ENCODE measurements at places on chromosomes 16 and 17. TPM values are rescaled to one million over a fixed set of nuclear protein-coding genes. Genes with fewer than 3 reads are reported as not detected.

DNA sequence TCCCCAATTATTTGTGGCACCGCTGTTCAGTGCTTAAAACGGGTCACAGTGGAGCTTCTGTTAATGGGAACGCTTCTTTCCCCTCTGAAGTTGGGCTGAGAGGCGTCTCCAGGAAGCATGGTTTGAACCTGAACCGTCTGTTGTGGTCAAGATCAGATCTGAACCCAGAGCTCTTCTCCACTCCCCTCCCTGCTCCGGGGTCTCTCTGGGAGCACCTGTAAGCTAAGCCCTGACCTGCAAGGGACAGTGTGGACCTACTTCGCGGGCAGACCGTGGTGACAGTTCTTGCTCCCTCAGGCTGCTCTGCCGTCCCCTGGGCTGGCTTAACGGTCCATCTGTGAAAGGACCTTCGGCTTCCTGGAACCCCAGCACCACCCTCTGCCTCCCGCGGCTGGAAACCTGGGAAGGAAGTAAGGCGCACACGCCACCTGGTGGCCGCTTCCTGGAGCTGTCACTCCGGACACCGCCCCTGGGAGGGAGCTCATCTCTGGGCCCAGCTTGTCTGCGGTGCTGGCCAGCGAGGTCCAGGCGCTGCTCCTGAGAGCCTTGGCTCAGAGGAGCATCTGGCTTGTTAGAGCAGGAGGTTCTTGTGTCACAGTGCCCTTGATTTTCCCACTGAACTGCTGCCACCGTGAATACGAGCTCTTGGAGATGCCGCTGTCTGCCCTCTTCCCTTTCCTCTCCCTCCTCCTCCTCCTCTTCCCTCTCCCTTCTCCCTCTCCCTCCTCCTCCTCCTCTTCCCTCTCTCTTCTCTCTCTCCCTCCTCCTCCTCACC, 518.5 kb upstream of the EEF2KMT start:
- peak; percentile 43 for ATAC-seq

DNA sequence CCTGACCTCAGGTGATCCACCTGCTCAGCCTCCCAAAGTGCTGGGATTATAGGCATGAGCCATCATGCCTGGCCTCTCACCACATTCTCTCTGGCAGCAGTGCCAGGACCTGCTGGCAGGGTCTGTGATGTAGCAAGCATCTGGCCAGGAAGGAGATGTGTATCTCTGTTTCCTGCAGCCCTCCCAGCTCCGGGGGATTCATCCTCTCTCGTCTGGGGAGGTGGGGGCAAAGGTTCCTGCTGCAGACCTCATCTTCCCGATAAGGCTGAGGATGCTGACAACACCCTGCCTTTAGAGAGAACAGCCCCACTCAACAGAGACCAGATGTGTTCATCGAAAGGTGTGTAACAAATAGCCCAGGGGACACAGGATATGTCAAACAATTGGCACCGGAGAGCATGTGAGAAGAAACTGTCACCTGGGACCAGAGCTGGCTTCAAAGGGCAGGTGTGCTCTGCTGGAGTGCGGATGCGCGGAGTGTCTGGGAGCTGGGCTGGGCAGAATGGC, 54.8 kb upstream of the SEC14L1 start:
- ATAC-seq = no peak

GRCh38 chr17:70109497-70109896, 34.5 kb downstream of the KCNJ16 start:
- no peak for ATAC-seq

DNA sequence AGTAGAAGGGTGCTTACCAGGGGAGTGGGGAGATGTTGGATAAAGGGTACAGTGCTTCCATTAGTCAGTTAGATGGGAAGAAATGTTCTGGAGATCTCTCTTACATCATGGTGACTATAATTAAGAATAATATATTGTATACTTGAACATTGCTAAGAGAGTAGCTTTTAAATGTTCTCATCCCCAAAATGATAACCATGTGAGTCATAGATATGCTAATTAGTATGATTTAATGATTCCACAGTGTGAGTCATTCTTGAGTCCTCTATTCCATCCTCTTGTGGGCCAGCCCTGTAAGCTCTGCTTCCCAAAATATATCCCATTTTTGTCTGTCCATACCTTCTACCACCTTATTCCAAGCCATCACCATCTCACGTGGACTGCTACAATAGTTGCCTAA, 80.6 kb upstream of the CDH11 start:
- no peak for ATAC-seq

- ATAC-seq = no peak
Observed at GRCh38 chr17:33091271-33091670, 99.6 kb downstream of the SPACA3 start.

- ATAC-seq = no peak
Observed at GRCh38 chr17:66549311-66549704, 246.9 kb downstream of the PRKCA start.

The OR1A1 gene
- 0.23 TPM for total RNA-seq

DNA sequence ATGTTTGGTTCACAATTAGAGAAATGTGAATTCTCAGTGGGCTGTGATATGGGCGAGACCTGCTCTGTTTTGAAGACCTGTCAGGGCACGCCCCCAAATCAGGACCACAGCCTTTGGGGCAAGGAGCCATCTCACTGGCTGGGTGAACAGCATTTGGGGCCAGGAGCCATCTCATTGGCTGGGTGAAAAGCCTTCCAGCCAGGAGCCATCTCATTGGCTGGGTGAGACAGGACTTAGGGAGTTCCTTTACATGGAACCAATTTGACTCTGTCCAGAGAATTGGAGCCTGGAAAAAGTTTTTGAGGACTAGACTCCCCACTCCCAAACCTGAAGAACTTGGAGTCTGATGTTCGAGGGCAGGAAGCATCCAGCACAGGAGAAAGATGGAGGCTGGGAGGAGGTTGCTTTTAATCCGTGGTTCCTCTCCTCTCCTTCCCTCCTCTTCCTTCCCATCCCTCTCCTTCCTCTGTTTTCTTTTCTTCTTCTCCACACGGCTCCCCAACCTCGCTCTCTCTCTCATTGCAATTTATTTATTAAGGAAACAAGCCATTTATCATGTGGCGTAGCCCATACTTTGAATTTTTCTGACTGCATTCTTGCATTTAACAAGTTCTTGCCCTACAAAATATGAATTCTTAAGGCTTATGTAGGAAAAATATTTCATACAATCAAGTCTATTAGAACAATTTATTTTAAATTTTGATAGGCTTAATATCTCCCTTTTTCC, 19.7 kb downstream of the FOXL1 start:
- no peak for ATAC-seq

DNA sequence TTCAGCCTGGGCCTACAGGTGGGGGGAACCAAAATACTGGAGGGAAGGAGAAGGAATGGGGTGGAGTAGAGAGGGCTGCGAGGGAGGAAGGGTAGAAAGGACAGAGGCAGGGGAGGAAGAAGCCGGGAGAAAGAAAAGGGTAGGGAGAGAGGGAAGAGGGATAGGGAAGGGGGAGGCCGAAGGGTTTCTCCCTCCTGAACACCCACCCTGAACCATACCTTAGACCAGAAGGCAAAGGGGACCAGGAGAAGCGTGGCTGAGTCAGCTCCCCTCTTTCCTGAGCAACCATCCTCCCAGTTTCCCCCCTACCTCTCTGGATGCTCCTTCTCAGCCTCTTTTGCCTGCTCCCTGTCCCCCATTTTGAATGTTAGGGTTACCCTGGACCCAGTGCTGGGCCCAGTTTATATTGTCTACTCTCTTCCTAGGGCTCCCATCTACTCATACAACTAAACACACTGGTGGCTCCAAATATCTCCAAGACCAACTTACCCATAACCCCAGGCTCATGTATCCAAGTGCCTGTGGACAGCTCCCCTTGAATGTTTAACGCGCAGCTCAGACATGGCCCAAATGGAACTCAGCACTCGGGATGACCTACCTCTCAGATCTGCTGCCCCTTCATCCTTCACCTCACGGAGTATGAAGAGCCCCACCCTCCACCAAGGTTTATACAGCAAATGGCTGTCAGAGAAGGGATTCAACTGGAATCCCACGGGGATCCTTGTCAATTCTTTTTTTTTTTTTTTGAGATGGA, 7.8 kb downstream of the TSPOAP1 start:
- ATAC-seq = no peak

The TBC1D3L gene
- total RNA-seq = 9.3 TPM

The CCDC92B gene
- total RNA-seq = 0.08 TPM

DNA sequence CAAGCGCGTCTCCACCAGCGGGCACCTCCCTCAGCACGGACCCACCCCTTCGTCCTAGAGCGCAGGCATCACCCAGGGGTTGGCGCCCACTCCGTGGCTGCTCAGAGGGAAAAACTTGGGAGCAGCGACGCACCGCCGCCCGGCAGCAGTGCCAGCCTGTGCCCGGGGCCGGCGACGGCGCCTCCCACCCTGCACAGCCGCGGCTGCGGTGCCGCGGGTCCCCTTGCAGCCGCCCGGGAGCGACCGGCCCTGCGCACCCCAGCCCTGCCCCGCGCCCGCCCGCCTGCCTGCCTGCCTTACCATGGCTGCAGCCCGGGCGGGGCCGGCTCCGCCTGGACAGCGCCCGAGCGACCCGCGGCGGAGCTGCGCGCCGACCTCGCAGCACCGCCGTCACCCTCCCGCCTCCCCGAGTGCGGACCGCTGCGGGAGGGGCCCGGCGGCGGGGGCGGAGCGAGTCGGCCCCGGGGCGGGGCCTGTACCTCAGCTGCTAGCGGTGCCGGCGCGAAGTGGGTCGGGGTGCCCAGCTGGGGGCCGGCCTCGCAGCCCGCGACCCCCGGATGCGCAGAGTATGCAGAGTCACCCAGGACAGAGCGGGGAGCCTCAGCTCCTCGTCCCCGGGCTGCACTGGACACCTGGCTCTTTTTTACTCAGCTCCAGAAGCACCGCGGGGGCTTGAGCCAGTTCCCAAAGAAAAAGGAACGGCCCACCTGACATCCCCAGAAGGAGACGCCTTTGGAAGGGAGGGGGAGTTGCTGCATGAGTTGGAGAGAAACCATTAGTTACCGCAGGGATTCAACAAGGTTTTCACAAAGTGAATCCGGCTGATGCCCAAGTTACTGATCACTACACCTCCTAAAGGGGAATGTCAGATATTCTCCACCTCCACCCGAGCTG, 17.5 kb upstream of the MTMR4 start:
- peak; percentile 92 for ATAC-seq

The KRTAP2-1 gene
- total RNA-seq = not detected

DNA sequence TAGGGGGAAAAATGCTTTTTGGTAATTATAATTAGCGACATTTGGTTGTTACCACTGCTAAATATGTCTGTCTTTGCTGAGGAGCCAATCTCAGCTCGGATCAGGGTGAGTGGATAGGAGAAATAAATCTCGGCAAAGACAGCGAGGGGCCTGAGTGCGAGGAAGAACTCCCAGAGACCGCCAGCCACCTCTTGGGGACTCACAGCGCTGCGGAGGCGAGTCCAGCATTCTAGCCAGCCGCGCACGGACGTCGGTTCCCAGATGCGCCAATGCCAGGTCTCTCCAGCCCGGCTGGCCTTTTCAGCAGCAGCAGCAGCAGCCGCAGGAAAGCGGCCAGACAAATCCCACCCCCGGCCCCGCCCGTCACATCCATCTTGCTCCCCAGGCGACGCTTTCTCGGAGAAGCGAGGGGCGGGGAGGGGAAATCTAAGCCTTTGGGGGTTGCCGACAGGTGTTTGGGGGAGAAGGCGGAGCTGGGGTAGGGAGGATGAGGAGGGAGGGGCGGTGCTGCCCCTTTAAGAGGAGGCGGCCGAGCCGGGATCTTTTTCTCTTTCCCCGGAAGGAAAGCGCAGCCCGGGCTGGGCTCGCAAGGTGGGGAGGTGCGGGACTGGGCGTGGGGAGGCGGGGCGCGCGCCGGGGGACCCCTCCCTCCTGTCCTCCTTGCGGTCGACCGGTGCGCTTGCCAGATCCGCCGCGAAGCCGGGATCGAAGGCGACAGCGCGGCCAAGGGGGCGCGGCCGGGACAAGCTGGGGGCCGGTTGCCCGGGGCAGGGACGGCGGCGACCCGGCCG, at the start of gene ITGA3:
Gene ITGA3, plus strand, starts transcription at position 685 of the 791 bp plus-strand sequence. CDS start 330 bp downstream, outside the sequence.
- ATAC-seq = peak; percentile 82

The ZNF668 gene
- 13.2 TPM for total RNA-seq

The EXOC7 gene
- total RNA-seq = 92.6 TPM

The B4GALNT2 gene
- total RNA-seq = not detected

The CLEC3A gene
- total RNA-seq = not detected

The TAC4 gene
- total RNA-seq = not detected

The CBLN1 gene
- 0.45 TPM for total RNA-seq

The CDK3 gene
- total RNA-seq = 1.2 TPM

DNA sequence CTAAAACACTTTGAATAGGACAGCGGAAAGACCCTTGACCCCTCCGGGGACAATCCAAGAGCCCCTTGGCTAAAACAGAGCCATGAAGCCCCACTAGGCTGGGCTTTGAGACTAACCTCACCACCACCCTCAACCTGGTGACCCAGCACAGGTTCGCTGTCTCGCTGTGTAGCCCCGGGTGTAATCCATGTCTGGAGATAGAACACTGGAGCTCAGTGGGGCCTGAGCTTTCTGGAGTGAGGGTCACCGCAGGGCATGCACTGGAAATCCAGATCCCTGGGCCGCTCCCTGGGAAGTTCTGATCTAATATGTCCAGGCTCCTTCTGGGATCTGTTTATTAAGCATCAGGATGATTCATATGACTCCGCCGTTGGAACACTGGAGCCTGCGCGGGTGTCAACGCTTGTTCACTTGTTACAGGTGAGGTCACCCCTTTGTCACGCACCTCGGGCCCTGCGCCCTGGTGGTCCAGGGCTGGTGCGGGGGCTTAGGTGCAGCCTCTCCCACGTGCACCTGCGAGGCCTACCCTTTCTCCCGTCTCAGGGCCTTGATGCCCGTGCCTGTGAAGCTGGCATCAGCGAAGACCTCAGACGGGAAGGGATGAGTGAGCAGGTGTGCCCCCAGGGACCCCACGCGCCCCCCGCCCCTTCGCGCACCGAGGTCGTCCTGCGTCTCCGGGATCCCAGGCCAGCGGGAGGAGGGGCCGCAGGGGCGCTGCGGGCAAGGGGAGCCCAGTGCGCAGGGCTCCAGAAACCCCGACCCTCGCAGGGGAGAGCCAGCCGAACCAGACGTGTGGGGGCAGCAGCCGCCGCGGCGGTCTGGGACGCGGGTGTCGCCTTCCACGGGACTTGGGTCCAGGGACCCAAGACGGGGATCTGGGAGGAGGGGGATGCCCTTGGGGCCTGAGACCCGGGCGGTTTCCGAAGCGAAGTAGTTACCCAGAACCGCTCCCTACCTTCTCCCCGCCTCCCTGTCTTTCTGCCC, 224.1 kb upstream of the FOXF1 start:
- ATAC-seq = no peak

DNA sequence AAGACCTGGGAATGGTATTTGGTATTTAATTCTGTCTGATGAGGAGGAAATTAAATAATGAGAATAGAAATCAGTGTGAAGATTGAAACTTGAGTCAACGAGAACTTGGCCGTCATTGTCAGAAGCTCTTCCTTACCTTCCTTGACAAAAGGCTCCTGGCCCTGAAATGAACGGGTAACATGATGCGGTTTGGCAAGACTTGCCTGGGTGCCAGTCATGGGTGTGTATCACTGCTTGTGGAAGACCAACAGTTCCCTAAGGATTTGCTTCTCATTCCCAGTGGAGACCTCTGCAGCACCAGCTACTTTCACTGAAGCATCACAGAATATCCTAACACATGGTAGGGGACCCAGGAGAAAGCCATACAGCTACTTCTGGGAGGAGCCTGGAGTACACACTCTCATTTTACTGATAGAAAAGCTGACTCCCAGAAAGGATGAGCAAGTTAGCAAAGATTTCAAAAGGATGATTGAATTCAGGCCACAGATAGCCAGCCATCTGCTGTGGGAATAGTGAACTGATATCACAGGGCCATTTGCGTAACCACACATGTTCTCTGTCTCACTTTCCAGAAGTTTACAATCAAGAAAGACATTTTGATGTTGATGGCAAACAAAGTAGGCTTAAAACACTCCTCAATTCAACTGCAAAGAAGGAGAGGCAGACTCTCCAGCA, 258.1 kb upstream of the SALL1 start:
- no peak for ATAC-seq
